Thoracic aorta (tissue), 2 donors: ENCODE measurements at places on chromosomes 16 and 17.

DNA sequence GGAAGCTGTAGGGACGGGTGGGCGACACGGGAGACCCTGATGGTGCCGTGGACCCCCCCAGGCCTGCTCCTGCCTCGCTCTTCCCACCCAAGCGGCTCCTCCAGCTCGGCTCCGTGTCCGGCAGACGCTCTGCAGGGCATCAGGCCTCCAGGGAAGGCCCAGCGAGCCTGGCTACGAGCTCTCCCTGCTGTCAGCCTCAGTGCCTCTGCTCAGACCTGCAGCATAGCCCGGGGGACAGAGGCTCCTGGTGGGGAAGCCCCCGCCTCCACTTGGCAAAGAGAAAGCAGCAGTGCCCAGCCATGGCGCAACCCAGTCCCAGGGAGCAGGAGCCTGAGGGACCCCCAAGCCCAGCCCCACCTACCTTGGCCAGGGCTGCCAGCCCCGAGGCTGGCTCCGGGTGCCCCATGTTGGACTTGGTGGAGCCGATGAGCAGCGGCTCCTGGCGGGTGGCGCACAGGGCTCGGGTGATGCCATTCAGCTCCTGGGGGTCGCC is 5.9 kb downstream of the FASN start:
- no peak for DNase-seq

- DNase-seq, result no peak
Measured at GRCh38 chr16:46830417-46830901, 521 bp downstream of the C16orf87 start.

GRCh38 chr17:63181856-63182255 is 215.8 kb downstream of the TANC2 start:
- no peak for DNase-seq

GRCh38 chr16:25812215-25812614 is 120.5 kb downstream of the HS3ST4 start:
- no peak for DNase-seq

GRCh38 chr17:7818026-7818425 is 16.0 kb upstream of the KDM6B start:
- DNase-seq, result no peak
